ENCODE measurements at places on chromosomes 3 and 15.

DNA sequence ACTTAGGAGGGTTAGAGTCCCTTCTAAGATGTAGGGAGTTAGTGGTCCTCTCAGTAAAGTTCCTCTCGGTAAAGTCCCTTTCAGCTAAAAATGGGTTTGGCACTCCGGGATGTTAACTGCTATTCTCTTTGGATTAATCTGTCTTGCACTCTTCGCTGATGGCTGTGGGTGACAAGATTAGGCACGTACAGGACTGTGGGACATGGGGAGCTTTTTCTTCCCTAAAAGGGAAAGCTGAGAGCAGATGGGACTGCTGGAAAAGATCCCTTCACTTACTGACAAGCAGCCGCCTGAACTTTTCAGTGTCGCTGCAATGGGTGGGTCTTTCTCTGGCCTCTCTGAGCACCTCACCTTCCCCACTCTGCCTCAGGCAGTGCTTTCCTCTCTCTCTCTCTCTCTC is 16.4 kb upstream of the HHATL start:
- no peak for DNase-seq

DNA sequence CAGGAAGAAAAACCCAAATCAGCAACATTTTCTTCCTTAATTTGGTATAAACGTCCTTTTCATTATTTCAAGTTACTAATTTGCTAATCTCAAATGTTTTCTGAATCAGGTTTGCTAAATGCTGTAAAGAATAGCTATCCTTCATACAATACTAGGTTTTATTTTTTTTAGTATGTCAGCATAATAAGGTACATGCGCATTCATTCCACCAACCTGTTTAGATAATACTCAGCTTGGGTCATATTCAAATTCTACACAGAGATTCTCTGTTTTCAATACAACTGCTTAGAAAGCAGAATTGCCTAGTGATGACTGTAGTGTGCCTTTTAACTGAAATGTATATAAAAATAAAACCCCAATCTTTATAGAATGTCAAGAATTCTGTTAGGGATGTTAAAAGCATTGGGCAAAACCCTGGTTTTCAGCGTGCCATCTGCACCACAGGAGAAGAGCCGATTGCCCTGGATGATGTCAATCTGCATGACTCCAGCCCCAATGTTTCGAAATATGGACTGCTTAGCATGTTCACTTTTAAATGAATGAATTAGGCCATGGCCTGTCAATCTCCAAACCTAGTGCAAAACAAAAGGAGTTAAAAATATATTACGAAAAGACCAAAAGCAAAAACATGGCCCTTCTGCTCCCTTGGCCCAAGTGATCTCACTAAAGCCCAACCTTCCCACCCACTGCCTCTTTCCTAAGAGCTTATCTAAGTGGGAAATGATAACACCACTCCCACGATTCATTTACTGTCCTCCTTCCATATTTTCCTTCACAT is 107.4 kb downstream of the GLDN start:
- no peak for DNase-seq

DNA sequence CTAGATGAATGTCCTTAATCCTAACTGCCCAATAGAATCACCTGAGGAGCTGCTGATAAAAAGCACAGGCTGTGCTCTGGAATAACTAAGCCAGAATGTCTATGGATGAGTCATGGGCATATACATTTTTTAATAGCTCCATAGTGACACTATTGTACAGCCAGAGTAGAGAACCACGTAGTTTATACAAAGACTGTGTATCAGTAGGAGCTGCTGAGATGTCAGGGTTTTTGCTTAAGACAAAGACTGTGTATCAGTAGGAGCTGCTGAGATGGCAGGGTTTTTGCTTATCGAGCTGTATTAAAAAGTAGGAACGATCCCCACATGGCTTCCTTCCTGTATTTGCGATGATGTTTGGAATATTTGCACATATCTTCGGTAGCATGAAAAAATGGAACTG is 137.4 kb downstream of the SV2B start:
- no peak for DNase-seq

GRCh38 chr3:112399064-112399463 is 66.1 kb downstream of the CD200 start:
- no peak for DNase-seq

- DNase-seq = peak; percentile 16
Observed at GRCh38 chr3:122183893-122184590, 574 bp downstream of the CASR start.

GRCh38 chr3:153928851-153929250 is 192.3 kb upstream of the ARHGEF26 start:
- no peak for DNase-seq

DNA sequence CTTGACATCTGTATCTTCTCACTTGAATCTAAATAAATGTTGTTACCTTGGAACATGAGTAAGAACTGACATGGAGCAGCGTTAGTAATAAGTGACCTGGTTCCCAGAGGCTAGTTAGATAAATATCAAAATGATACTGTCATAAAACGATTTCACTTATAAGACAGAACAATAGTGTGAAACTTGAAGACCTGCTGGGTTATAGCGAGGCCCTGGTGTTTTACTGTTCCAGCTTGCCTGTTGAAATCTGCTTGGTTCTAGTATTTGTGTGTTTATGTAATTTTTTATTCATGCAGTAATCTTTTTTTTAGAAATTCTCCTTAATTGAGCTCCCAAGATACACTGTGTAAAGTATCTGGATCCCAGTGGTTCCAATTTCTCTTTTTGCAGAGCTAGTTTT is 129.4 kb downstream of the CACNA2D3 start:
- no peak for DNase-seq

DNA sequence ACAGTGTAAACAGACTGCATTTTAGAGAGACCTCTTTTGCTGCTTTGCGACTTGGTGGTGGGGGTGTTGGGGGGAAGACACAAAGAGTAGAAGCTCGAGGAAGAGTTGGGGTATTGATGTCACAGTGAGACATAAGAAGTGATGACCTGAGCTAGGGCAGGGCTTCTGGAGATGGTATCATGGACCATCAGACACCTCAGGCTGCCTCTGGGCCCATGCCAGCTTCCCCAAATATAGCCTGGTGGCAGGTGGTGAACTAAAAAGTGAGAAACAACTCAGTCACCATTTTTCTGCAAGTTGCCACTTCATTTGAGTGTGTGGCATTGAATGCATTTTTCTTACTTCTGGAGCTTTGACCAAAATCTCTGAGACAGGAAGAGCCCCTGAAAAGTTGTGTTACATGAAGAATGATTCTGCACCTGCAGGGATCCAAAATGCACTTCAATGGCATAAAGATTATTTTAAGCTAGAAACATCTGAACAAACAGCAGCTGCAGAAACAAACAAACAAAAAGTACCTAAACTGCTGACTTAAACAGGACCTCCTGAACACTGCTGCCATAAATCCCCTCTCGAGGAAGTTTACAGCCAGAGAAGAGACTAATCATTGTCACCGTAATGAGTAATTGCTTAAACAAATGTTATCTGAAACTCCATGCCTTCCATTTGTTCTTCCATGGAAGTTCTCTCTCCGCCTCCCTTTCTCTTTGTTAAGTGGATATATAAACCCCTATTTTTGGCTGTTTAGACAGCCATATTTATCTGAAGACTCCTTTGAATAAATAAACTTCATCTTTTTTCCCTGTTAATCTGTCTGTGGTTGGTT is 15.2 kb upstream of the XIRP1 start:
- DNase-seq = no peak

DNA sequence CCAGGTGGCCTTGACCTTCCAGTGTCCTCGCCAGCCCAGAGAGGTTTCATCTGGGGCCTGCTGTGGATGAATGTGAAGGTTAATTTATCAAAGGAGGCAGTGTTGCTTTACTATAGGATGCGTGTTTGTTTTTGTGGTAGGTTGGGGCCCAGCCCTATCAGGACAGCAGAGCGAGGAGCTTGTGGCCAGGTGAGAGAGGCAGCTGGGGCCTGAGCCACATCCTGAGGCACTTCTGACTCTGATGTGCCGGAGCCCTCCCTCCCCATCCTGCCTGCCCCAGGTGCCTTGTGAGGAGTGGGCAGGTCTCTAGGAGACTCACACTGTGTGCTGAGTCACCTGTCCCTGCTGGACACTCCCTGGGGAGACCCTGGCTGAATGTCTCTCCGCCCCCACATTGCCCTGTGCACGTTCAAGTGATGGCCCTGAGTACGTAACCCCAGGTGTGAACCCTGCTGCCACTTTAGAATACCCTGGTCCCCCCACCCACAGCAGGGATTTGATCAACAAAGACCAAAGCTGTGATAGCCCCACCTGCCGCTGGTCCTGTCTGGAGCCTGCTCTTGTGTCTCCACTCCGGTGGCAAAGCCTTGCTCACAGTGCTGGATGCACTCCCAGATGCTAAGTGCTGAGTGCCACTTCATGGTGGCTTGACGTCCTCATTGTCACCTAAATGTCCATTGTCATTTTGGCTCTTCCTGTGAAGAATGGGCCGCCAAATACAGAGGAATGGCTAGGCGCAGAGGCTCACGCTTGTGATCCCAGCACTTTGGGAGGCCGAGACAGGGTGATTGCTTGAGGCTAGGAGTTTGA is 16.0 kb downstream of the FBLN2 start:
- DNase-seq = no peak
